ENCODE measurements at places on chromosomes 5 and 9. TPM values are rescaled to one million over a fixed set of nuclear protein-coding genes. Genes with fewer than 3 reads are reported as not detected.

DNA sequence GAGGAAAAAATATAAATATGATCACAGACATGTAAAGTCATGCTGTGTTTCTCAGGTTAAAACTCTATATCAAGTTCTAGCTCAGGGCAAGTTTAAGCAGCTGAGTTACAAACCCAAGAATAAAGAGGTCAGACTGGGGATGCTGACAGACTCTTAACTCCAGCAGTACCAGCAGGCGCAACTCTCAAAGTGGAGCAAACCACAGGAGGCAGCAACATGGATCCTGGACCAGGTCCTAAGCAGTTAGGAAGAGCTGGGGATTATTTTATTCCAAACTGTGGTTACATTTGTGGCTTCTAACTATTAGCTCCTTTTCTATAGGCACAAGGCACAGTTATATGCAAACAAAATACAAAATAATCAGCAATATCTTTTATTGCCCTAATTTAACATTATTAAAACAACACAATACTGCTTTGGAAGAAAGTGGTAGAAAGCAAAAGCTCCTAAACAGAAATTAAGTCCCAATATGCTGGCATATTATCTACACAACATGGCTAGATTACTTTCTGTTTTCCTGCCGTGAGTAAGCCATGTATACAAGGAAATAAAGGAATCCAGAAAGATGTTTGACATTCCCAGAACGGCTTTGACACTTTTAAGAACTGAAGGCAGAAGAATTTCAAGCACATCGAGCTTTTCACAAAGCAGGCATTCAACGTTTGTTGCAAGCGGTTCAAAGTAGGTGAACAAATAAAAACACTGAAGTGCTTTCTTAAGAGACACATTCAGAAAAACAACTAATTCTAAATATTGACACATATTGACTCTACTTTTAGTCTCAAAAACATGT, 378.8 kb upstream of the ZNF608 start:
- no peaks in the 10 kb centered on the region for H3K4me1 ChIP-seq
- DNase-seq, result no peak
- no peaks in the 10 kb centered on the region for H3K27me3 ChIP-seq
- no peaks in the 10 kb centered on the region for H3K36me3 ChIP-seq
- no peak overlapping the region for H3K27ac ChIP-seq

DNA sequence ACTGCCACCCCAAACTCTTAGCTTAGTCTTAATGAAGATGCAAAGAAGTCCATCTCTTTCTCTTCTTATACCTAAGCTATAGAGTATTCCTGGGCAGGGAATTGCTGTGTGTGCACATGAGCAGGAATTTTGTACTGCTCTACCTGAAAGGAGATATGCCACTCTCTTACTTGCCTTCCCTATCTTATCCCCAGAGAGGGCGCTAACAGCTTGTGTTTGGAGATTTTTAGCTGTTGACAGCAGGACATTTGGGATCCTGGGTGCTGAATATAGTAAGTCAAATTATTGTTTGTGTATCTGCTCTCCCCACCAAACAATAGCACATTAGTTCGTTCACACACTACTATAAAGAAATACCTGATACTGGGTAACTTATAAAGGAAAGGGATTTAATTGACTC, 159.5 kb downstream of the GABRG2 start:
- H3K36me3 ChIP-seq, result no peaks in the 10 kb centered on the region
- H3K4me1 ChIP-seq, result no peaks in the 10 kb centered on the region
- H3K4me3 ChIP-seq, result no peak overlapping the region

DNA sequence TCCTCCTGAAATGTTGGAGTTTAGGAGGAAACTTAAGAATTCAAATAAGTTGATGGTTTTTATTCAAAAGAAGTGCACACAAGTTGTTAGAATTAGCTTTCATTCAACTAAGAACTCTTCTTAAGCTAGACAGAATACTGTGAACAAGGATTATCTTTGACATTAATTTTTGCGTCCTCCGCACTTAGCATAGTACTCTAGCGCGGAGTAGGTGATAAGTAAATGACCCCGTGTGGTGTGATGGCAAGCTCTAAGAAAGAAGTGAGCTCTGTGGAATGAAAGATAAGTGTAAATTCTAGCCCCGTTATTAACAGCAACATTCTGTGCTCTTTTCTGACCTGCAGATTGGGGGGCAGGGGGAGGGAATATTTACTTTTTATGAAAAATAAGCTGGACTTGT, 1.0 kb downstream of the BRIX1 start:
- peaks cover 42% of the 10 kb centered on the region for H3K36me3 ChIP-seq
- no peak overlapping the region for H3K4me3 ChIP-seq
- no peak overlapping the region for H3K27ac ChIP-seq
- peaks cover 40% of the 10 kb centered on the region for H3K4me1 ChIP-seq
- DNase-seq, result no peak

- H3K27ac ChIP-seq, result no peak overlapping the region
- peaks cover 3% of the 10 kb centered on the region for H3K36me3 ChIP-seq
- H3K27me3 ChIP-seq, result peaks cover 7% of the 10 kb centered on the region
- DNase-seq, result no peak
Measured at GRCh38 chr5:58934629-58935097, 351.8 kb downstream of the RAB3C start.

DNA sequence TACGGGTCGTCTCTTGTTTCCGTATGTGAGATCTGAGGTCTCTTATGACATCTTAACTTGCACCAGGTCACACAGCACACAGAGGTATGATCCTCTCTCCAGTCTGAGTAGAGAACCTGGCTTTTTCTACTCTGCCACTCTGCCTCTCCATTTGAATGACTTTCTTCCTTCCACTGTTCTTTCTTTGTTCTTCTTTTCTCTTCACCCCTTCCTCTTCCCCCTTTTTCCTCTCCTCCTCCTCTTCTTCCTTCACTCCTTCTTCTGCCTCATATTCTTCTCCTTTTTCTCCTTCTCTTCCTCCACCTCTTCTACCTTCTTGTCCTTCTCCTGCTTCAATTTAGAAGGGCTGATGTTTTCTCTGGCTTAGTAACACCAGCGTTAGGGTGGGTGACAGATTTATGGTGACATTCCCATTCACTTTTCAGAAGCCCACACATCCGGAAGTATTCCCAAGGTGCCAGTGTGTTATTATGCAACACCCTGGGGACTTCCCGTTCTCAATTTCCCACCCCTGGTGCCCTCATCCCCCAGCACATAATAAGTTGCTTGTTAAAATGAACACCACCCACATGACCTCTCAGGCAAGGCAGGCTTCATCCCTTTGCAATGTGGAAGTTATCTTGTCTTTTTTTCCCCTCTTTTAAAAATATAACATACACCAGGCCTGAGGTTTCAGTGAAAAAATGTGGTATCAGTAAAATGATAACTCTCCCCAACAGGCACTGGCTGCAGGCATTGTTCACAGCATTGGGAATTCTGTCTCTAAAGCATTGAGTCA, 122.0 kb downstream of the PAPPA start:
- H3K27me3 ChIP-seq, result no peaks in the 10 kb centered on the region
- no peak overlapping the region for H3K4me3 ChIP-seq
- H3K36me3 ChIP-seq, result no peaks in the 10 kb centered on the region
- no peak overlapping the region for H3K27ac ChIP-seq
- no peak for DNase-seq

DNA sequence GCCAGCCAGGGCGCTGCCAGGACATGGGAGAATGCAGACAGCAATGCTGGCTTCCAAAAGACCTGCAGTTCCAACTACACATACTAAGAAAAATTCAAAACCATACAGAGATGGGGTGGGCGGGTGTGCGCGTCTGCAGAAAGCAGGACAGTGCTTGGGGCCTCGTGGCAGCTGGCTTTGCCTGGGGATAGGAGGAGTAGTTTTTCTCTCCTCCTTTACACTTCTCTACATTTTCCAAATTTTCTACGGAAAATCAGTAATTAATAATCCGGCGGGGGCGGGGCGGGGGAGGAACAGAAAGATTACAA, 43.6 kb upstream of the SARDH start:
- no peaks in the 10 kb centered on the region for H3K27me3 ChIP-seq
- no peaks in the 10 kb centered on the region for H3K36me3 ChIP-seq
- no peak overlapping the region for H3K27ac ChIP-seq
- DNase-seq, result no peak
- peaks cover 9% of the 10 kb centered on the region for H3K4me1 ChIP-seq
- no peak overlapping the region for H3K4me3 ChIP-seq

- H3K27ac ChIP-seq, result no peak overlapping the region
- no peaks in the 10 kb centered on the region for H3K36me3 ChIP-seq
- no peaks in the 10 kb centered on the region for H3K4me1 ChIP-seq
- H3K4me3 ChIP-seq, result no peak overlapping the region
- peaks cover 3% of the 10 kb centered on the region for H3K27me3 ChIP-seq
- no peak for DNase-seq
Measured at GRCh38 chr5:168881427-168882149, 302.4 kb upstream of the PANK3 start.

- DNase-seq, result no peak
- no peaks in the 10 kb centered on the region for H3K36me3 ChIP-seq
- H3K27ac ChIP-seq, result no peak overlapping the region
Measured at GRCh38 chr5:117681431-117682254, 1107.0 kb upstream of the SEMA6A start.

GRCh38 chr9:122841501-122841900, 13.1 kb upstream of the PDCL start:
- H3K27ac ChIP-seq, result no peak overlapping the region
- peaks cover 21% of the 10 kb centered on the region for H3K36me3 ChIP-seq
- no peak overlapping the region for H3K4me3 ChIP-seq
- peaks cover 19% of the 10 kb centered on the region for H3K4me1 ChIP-seq

DNA sequence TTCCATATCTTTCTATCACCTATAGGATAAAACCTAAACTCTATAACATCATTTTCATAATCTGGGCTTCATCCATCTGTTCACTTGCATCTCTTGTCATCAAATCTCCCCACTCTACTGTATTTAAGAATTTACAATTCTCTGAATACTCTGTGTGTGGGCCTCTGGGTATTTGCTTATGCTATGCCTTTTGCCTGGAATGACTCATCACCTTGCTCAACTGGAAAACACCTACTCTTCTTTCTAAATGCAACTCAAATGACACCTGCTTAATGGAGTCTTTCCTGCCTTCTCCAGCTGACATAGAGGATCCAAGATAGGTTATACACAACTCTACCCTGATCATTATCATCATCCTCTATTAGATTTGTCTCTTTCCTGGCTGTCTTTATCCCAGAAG, 421.7 kb downstream of the SPATA31D1 start:
- H3K27ac ChIP-seq, result no peak overlapping the region
- H3K4me1 ChIP-seq, result no peaks in the 10 kb centered on the region
- H3K27me3 ChIP-seq, result no peaks in the 10 kb centered on the region
- no peak overlapping the region for H3K4me3 ChIP-seq
- DNase-seq, result no peak
- H3K36me3 ChIP-seq, result no peaks in the 10 kb centered on the region

- no peak for DNase-seq
- H3K27ac ChIP-seq, result no peak overlapping the region
- H3K4me3 ChIP-seq, result no peak overlapping the region
- no peaks in the 10 kb centered on the region for H3K36me3 ChIP-seq
- H3K4me1 ChIP-seq, result peaks cover 16% of the 10 kb centered on the region
Measured at GRCh38 chr5:168850683-168851082, 271.5 kb upstream of the PANK3 start.

GRCh38 chr5:134524272-134524825, 1.1 kb upstream of the JADE2 start:
- H3K36me3 ChIP-seq, result no peaks in the 10 kb centered on the region
- peak overlapping the region; percentile 88 for H3K27ac ChIP-seq
- H3K4me3 ChIP-seq, result peak overlapping the region; percentile 93
- H3K4me1 ChIP-seq, result peaks cover 23% of the 10 kb centered on the region
- peak; percentile 68 for DNase-seq

GRCh38 chr5:43041110-43041668, 1.1 kb upstream of the ANXA2R start:
- peaks cover 38% of the 10 kb centered on the region for H3K4me1 ChIP-seq
- DNase-seq, result peak; percentile 57
- peaks cover 40% of the 10 kb centered on the region for H3K36me3 ChIP-seq
- H3K4me3 ChIP-seq, result peak overlapping the region; percentile 97

DNA sequence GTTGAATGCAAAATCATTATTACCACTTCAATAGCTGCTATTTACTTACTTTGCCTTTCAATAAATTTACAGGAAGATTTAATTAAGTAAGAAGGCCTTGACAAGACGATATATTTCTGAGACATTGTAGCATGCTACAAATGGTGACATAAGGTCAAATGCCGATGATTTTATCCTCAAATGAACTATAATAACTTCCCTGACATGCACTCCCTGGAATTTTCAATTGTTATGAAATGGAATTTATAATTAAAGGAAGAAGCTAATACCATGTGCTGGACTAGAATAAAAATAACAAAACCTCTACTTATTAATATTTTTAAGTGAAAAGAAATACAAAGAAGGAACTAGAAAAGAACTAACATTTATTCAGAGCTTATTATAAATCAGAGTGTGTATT, 30.2 kb upstream of the ITGA1 start:
- H3K36me3 ChIP-seq, result peaks cover 4% of the 10 kb centered on the region
- H3K27me3 ChIP-seq, result peaks cover 5% of the 10 kb centered on the region
- no peaks in the 10 kb centered on the region for H3K4me1 ChIP-seq
- H3K4me3 ChIP-seq, result no peak overlapping the region

DNA sequence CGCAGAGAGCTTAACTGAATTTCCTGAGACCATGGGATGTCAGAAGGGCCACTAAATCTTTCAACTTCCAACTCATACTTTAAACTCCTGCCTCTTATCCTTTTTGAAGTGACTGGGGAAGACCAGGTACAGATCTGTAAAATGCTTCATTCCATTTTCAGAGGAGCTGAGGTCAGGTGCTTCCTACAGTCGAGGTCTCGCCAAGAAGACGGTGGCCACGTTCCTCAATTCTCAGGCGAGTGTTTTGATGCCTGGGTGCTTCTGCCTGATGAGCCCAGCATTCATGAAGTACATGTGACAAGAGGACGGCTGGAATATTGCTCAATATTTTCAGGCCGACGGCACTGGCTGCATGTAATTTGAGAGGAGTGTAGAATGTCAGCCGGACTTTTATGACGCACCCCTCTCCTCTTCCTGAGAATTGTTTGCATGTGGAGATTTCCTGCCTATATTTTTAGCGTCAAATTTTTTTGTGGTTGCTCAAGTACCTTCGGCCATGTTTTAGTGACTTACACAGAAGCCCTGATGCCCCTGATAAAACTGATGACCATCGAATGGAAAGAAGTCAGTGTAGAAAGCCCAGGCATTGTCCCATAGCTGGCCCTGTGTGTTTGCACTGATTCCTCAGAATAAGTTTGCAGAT, 38.8 kb upstream of the GLRX start:
- peak overlapping the region; percentile 86 for H3K27ac ChIP-seq
- H3K4me3 ChIP-seq, result no peak overlapping the region
- DNase-seq, result no peak
- no peaks in the 10 kb centered on the region for H3K36me3 ChIP-seq

GRCh38 chr9:98254228-98255060, 1.0 kb downstream of the TBC1D2 start:
- H3K4me3 ChIP-seq, result peak overlapping the region; percentile 93
- no peaks in the 10 kb centered on the region for H3K27me3 ChIP-seq
- no peak overlapping the region for H3K27ac ChIP-seq

GRCh38 chr5:96347502-96348292, 85.4 kb downstream of the PCSK1 start:
- H3K27ac ChIP-seq, result no peak overlapping the region
- H3K36me3 ChIP-seq, result no peaks in the 10 kb centered on the region
- no peak for DNase-seq

CD14 gene
- 0.23 TPM for total RNA-seq

TNFSF8 gene
- total RNA-seq, result 34.6 TPM

HEMGN gene
- total RNA-seq, result 0.53 TPM

CACNA1B gene
- not detected for total RNA-seq

FREM1 gene
- not detected for total RNA-seq
